Right forelimb (tissue), 1 donor: ENCODE measurements at places on chromosomes 2 and 18.

GRCh38 chr2:67701011-67701410 is 303.9 kb downstream of the ETAA1 start:
- DNase-seq, result no peak

DNA sequence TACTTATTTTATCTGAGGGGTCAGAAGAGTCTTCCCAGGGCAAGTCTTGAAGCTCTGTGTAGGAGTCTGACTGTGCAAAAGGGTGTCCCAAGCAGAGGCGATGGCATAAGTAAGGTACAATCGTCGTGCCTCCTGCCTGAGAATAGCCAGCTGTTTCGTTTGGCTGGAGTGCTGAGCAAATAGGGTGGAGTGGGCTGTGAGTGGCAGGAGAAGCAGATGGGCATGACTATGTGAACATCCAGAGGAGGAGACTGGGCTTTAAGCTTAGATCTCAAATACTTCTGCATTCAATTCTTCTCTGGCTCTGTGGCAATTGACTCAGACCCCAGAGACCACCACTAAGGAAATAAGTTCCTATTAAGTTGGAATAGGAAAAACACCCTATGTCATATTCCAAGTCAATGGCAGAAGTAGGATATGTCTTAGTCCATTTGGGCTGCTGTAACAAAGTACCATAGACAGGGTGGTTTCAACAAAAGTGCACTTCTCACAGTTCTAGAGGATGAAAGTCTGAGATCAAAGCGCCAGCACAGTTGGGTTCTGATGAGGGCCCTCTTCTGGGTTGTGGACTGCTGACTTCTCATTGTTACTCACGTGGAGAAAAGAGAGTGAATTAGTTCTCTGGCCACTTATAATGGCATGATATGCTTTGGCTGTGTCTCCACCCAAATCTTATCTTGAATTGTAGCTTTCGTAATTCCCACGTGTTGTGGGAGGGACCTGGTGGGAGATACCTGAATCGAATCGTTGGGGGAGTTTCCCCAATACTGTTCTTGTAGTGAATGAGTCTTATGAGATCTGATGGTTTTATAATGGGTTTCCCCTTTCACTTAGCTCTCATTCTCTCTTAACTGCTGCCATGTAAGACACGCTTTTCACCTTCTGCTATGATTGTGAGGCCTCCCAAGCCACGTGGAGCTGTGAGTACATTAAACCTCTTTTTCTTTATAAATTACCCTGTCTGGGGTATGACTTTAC is 120.2 kb downstream of the LPIN1 start:
- DNase-seq, result no peak

DNA sequence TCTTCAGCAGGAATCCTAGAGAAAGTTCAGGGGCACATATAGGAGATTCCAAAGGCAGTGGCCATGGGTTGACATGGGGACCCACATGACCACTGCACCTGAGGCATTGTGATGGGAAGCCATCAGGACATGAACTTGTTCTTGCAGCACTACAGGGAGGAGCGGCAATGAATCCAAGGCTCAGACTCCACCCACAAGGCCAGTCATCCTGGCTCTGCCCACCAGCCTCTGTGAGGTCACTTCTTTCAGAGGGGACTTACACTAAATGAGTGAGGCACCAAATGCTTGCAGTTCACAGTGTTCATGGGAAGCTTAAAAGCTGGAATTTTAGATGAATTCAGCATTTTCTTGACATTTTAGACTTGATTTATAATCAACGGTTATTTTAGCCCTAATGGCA is 254.2 kb downstream of the SETBP1 start:
- DNase-seq, result no peak

DNA sequence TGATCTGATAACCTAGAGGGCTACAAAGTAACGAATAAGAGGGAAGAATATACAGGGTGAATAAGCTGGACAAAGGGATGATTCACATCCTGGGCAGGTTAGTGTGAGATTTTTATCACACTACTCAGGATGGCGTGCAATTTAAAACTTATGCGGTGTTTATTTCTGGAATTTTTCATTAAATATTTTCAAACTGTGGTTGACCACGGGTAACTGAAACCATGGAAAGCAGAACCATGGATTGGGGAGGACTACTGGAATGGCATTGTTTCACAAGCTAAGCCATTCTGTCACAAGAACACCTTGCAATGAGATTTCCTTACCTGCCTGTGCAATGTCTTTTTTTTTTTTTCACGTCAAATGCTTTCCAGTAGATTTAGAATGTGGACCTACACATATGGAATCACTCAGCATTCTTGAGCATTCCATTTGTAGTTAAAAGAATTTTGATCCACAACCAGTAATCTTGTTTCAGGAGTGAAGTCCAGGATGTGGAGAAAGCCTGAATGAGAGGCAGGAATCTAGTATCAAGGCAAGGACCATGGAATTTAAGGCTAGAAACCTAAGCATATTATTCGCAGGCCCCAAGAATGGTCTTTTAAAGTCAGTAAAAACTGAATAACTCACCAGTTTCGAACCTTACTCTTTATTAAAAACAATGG is 8.0 kb upstream of the CDK15 start:
- DNase-seq, result no peak

GRCh38 chr2:222427646-222428301 is 3.4 kb downstream of the SGPP2 start:
- no peak for DNase-seq

DNA sequence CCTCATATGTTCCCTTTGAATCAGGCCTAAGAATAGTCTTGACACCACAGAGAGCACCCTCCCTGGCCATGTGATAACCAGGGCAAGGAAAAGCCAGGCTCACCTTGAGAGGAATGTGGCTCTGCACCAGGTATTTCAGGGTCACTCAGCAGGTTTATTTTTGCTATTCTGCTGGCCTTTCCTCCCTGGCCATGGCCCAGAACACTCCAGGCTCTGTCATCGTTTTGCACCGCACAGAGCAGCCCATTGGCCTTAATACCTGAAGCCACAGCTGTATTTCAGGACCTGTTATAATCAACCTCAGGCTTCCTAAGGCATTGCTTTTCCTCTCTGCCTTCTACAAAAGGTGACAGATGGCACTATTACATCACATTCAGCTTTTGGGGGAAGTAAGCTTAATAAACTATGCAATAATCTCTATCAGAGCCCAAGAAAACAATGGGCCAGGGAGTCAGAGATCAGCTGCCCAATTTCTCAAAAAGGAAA is 668.3 kb downstream of the IRS1 start:
- DNase-seq, result no peak

DNA sequence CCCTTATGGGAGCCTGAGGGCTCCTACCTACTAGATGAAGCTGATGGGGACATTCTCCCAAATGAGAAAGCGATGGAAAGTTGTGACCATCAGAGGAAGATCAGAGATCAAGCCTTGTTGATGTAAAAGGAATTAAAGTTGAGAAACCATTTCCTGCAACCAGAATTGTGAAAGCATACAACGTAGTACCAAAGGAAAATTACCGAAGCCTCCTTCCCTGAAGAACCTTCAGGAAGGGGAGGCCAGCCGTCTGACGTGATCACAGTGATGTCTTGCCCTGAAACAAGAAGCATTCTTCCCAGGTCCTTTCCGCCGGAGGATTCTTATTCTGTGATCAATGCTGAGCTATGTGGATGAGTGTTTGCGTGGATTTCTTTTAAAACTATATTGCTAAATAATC is 211.6 kb upstream of the TNP1 start:
- DNase-seq, result no peak

DNA sequence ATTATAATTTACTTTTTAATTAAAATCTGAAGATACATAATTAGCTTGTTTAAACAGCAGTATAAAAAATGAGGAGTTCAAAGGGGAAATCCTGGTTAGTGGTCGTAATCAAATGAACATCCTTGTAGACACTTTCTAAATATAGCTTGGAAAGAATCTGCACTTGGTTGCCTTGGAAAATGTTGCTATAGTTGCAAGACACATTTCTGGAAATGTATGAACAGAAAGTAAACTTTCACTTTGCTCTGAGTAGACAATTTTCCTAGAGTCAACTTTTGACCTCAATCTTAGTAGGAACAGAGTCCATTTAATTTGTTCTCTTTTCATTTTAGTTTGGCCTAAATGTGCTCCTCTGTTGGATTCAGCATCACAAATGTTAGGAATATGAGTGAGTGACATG is 38.3 kb downstream of the GCA start:
- no peak for DNase-seq

DNA sequence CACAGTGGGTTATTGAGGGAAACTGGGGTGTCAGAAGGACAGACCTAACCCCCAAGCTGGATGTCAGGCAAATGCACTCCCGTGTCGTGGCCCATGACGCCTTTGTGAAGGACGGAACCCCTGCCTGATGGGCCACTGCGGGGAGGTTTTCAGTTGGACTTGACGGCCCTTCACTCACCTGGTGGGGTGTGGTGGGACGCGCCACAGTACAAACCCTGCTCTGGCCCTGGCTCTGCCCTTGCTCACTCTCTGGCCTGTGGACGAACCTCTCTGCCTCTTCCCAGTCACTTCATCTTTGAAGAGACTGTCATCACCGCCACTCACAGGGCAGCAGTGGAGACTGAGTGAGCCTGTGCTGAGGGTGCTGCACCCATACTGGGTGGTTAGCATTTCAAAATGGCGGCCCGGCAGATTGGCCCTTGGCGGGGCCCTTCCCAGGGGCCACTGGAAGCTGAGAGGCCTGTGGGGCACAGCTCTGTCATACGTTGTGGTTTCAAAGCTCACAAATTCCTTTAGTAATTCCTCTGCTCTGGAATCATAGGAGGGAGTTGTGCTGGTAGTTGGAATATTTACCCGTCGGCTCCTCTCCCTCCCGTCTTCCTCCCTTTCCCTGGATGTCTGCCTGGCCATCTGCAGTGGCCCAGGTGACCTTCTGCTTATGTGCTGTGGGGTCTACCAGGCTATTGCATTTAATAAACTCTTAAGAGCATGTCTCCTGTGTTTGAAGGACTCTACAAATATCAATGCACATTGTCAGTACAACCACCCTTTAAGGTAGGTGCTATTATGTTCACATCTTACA is 200.6 kb downstream of the CTIF start:
- no peak for DNase-seq

DNA sequence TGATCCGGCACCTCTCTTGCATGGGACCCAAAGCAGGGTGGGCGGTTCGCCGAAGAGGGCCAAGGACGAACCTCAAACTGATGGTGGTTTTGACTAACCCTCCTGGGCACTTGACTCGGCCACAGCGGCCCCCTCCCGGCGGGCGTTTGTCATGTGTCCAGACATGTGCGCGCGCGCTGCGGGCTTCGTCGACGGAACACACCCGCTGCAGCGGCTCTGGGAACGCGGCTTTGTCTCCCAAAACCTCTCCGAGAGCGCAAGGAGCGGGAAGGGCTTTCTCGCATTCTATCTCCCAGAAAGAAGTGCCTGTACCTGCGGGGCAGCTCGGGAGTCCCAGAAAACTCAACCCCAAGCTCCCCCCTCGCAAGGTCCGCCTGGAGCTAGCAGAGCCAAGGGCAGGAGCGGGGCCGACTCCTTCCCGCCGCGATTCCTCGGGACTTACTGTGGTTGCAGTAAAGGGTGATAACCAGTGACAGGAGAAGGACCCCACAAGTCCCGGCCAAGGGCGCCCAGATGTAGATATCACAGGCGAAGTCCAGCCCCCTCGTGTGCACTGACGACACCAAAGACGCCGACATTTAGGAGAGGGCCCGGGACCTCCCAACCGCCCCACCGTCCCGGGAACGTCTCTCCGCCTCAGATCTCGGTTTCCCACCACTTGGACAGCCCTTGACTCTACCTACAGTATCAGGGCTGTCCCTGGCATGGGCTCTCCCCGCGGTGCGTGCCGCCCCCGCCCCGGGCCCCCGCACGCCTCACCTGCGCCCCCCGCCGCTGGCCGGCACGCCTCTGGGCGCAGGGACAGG is 1.6 kb downstream of the CD8A start:
- no peak for DNase-seq

GRCh38 chr18:39172695-39173421 is 1607.3 kb upstream of the CELF4 start:
- no peak for DNase-seq

- peak; percentile 35 for DNase-seq
These were observed 27.4 kb upstream of the CATIP start for GRCh38 chr2:218329027-218329825.

DNA sequence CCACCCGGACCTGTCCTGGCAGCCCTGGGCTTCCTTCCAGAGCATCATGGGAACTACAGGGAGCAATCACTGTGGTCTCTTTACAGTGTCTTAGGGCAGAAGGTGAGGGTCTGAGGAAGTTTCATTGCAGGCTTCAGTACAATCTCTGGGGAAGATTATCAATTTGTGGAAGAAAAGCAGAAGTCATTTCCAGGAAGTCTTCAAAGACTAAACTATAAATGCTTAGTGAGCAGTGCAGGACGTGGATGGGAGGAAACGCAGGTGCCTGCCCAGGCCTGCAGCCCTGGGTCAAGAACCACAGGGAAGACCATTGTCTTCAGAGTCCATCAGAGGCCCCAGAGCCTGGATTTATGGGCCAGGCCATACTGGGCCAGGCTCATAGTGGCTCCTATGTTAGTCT is 54.3 kb downstream of the INO80C start:
- DNase-seq, result no peak

DNA sequence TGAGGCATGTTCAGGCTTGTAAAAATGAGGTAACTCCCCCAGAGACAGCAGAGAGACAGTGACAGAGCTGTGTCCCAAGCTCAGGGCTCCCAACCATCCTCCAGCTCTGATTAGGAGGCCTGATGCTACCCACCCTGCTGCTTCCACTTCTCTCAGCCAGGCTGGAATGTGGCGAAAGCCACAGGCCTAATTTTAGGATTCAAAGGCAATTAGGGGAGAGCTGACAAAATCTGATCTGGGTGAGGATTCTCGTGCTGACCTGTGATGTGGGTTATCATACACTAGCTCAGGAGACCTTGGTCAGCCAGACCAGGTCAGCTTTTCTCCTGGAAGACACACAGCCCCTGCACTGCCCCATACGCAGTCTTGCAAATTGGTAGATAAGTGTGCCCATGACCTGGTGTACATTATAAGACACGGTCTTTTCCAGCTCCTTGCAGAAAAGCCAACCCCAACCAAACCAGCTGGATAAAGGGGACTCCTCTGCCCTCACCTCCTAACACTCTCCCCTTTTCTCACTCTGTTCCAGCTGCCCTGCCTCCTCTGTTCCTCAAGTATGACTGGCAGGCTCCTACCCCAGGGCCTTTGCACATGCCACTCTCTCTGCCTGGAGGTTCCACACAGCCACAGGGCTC is 225.9 kb downstream of the MGAT5 start:
- no peak for DNase-seq

DNA sequence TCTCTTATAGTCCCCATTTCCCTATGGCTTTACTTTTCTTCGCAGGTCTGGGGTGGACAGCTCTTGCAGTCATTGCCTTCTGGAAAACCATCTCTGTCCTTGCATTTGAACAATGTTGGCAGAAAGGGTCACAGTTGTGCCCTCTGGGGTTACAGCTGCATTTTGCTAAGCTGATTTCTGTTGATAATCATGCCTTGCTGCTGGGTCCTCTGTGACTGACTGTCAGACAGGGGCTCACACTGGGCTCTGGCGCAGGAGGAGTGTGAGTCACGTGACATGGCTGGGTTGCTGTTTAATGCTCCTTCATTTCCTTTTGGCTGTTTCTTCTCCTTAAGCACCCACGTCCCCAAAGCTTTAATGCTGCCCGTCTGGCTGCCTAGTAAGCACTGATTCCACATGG is 196.6 kb upstream of the LHCGR start:
- DNase-seq, result no peak
